Stimulated activated CD4-positive, alpha-beta T cell treated with anti-CD3 and anti-CD28 coated beads, Interleukin-15, amount 100 ng/mL, for 24 hours (primary cell): ENCODE measurements at places on chromosomes 11 and 22.

- DNase-seq, result no peak
These were observed 475.4 kb upstream of the CHORDC1 start for GRCh38 chr11:90698238-90698637.

- no peak for DNase-seq
These were observed 19.2 kb downstream of the FAM118A start for GRCh38 chr22:45328822-45329529.

DNA sequence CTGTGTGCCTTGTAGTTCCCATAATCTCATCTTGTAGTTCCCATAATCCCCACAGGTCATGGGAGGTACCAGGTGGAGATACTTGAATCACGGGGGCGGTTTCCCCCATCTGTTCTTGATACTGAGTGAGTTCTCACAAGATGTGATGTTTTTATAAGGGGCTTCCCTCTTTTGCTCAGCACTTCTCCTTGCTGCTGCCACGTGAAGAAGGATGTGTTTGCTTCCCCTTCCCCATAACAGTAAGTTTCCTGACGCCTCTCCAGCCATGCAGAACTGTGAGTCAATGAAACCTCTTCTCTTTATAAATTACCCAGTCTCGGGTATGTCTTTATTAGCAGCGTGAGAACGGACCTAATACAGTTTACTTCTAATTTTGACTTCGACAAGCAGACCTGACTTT lies 14.0 kb upstream of the SMIM38 start:
- no peak for DNase-seq

DNA sequence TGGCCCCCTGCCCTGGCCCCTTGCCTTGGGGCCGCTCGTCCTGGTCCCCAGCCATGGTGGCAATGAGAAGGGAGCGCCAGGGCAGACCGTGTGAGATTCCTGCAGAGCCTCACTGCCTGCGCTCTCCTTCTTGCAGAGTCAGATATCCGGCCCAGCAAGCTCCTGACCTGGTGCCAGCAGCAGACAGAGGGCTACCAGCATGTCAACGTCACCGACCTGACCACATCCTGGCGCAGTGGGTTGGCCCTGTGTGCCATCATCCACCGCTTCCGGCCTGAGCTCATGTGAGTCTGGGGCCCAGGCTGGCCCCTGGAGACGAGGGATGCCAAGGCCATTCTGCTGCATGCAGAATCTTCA lies 114.1 kb downstream of the MICAL2 start:
- DNase-seq, result peak; percentile 94

DNA sequence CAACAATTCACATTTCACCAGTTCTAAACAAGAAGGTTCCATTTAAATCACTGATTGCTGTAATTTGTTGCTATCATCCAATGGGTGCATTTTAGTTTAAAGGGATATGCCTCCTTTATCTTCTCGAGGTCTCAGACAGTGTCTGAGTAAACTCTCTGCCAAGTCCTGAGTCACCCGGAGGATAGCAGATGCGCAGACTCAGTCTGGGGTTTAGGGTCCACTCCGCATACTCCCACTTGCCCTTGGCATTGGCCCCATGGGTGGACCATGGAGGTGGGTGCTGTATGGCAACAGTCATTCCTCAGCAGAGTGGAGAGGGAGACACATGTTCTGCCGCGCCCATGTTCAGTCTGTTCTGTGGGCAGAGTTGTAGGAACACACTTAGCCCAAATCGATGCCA lies 65.4 kb upstream of the CRTAM start:
- DNase-seq, result no peak

DNA sequence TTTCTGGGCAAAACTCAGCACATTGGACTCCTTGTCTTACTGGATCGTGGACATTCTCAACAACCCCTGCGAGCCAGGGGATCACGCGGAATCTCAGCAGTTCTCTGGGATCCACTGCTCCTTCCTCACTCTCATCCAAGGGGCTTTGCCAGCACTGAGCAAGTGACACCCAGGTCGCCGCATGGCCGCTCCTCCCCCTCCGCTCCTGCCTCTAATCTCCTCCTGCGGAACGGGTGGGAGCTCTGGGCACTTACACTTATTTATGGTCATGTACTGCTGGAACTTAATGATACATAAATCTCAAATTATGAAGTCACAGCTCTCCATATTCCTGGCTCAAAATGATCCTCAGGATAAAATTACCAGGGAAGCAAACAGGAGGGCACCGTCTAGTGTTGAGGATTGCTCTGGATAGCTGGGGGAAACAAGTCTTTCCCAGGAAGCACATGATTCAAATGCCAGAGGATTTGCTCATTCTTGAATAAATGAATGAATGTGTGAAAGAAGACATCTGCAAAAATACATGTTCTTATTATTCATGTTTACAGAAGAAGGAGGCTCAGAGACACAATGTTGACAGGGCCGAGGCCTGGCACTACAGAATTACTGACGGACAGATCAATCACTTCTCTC lies 1077.3 kb downstream of the TBC1D22A start:
- no peak for DNase-seq

DNA sequence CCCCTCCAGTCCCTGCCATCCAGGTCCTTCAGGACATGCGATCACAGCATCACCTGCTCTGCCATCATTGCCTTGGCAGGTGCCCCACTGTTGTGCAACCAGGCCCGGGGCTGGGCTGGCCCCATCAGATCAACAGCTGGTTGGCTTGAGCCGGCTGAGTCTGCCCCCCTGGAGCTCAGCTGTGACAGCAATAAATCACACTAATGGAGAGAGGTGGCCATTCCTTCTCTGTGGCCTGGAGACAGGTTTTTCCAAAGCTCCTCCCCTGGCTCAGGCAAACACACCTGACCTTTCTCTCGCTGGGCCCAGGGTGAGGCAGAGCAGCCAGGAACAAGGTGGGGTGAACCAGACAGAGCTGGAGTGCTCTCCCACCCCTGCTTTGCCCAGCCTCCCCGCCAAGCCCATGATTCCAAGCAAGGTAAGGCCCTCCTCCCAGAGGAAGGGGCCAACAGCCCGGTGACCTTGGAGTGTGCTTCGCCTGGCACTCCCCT lies 8.9 kb upstream of the FXYD2 start:
- no peak for DNase-seq

DNA sequence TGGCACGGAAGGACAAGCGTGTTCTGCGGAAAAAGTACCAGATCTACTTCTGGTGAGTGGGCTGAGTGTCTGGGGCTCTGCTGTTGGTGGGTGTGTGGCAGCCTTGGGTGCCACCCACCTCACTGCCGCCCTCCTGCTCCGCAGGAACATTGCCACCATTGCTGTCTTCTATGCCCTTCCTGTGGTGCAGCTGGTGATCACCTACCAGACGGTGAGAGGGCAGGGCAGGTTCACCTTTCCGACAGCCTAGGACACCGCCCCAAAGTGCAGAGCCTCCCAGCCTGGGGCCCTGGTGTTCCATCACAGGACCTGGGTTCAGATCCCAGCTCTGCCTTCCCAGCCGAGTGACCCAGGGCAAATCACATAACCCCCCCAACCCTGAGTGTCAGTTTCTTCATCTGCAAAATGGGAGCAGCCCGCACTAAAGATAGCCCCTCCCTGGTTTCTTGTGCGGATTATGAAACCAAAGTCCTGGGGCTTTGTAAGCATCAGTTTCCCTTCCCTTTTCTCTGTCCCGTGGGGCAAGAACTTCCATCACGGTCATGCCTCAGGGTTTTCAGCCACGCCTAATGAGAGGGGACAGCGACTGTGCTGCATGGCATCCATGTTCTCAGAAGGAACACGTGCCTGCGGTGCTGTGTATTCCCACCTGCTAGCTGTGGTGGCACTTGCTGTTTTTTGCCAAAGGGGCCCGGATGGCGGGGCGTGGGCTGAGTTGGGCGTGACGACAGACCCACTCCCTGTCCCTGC lies 9.8 kb upstream of the TAGLN start:
- no peak for DNase-seq

GRCh38 chr22:22696104-22696503 lies 51.7 kb downstream of the GGTLC2 start:
- no peak for DNase-seq

DNA sequence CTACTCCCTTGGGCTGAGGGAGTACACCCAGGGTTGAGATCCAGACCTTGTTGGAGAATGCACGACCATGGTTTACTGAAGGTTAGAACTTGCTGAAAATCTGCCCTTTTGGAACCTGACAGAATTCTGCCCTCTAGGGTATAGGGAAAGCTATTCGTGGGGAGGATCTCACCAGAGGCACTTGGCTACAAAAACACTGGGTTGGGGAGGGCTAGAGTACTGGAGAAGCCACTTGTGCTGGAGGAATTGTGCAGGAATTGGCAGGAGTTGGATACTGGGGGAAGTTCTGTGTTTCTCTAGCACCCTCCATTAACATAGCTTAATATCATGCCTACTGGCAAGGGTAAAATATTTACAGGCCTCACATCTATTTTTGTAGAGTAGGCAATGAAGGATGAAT lies 55.8 kb downstream of the PPME1 start:
- DNase-seq, result no peak
